ENCODE measurements at places on chromosomes 13 and 19.

- no peak for DNase-seq
Observed at GRCh38 chr13:49645451-49645850, 17.1 kb downstream of the ARL11 start.

- no peak for DNase-seq
Observed at GRCh38 chr13:99564386-99564785, 63.1 kb downstream of the TM9SF2 start.

DNA sequence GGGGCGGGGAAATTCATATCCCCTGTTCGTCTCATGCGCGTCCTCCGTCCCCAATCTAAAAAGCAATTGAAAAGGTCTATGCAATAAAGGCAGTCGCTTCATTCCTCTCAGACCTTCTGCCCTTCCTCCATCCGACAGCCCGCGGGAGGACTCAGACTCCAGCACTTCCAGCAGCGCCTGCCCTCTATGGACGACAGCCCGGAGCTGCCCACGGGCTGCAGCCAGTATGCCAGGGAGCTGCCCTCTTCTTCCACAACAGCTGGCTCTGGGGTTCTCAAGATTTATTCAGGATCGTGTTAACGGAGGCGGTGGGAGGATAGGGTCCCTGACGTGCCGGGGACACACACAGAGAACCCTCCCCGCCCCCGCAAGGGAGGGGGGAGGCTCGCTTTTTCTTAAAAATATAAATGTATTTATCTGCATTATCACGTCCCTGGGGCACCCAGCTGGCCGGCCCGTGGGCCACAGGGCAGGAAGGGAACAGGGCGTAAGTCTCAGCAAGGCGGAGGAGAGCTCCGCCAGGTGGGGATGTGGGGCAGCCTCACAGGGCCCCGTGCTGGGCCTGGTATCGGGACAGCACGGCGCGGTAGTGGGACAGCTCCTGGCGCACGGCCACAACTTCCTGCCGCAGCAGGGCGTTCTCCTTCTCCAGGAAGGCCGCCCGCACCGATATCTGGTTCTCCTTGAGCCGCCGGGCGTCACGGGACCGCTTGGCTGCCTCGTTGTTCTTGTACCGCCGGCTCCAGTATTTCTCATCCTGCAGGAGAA, 6.7 kb downstream of the DBP start:
- no peak for DNase-seq

GRCh38 chr19:5644037-5644436, 21.2 kb downstream of the SAFB start:
- no peak for DNase-seq

DNA sequence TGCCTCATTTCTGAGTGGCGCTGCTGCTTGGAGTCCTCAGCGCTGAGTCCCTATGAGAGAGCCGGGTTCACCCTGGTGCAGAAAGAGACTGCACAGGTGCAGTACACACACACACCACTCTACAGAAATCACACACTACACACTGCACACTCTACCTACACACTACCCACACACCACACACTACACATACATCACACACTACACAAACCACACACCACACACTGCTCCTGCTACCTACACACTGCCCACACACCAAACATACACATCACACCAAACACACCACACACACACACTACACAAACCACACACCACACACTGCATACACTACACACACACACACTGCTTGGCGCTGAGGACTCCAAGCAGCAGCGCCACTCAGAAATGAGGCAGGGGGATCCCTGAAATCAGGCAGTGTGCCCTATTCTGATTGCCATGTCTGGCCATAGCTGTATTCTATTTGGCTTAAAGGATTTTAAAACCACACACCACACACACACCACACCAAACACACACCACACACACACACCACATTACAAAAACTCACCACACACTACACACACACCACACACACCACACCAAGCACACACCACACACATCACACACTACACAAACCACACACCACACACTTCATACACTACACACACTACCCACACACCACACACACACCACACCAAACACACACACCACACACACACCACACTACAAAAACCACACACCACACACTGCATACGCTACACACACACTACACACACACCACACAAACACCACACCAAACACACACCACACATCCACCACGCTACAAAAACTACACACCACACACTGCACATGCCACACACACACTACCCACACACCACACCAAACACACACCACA, 4.9 kb downstream of the MAG start:
- no peak for DNase-seq

DNA sequence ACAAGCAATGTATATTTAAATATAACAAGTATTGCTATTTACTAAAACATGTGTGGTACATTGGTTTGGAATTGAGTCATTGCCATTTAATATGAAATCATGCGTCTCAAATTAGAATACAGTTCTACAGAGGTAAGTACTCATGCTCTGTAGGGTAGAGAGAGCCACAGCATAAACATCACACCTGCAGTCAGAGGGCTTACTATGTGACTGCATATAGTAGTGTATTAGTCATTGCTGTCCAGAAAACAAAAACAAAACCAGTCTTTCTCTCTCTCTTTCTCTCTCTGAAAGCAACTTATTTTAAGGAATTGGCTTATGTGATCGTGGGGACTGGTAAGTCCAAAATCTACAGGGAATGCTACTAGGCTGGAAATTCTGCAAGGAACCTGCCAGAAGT, 370.3 kb downstream of the GPC5 start:
- DNase-seq: no peak

DNA sequence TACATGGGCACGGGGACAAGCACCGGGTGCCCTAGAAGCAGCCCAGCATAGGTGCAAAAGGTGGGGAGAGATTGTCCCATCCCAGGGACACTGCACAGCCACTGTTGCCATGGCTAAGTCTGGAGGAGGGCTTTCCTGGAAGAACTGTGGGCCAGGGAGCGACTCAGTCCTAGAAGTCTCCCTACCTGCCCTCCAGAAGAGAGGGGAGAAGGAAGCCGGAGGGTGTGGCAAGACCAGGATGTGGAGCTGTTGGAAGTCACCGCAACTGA, 2.3 kb upstream of the FBN3 start:
- peak; percentile 11 for DNase-seq

GRCh38 chr13:51821606-51822005, 17.6 kb upstream of the DHRS12 start:
- DNase-seq: no peak

GRCh38 chr13:113929628-113930615, 44.0 kb downstream of the C13orf46 start:
- DNase-seq: peak; percentile 61

All from iPS-NIHi11 (cell line).